ENCODE measurements at places on chromosomes 6 and 20.

DNA sequence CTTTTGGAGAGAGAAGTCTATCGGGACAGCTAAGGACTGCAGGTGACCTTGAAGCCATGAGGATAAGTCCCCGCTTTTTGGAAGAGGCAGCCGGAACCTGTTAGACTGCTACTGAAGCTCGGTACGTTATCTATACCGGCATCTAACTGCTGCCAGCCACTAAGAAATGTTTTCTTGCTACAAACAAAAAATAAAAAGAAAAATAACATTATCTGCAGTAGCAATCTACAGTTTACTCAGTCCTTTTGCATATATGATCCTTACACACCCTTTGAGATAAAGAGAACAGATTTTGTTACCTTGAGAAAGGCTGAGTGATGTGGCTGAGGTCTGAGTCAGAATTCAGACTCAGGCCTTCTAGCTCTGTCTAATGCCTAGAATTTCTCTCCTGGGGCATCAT is 314.6 kb downstream of the CDH26 start:
- DNase-seq, result no peak

DNA sequence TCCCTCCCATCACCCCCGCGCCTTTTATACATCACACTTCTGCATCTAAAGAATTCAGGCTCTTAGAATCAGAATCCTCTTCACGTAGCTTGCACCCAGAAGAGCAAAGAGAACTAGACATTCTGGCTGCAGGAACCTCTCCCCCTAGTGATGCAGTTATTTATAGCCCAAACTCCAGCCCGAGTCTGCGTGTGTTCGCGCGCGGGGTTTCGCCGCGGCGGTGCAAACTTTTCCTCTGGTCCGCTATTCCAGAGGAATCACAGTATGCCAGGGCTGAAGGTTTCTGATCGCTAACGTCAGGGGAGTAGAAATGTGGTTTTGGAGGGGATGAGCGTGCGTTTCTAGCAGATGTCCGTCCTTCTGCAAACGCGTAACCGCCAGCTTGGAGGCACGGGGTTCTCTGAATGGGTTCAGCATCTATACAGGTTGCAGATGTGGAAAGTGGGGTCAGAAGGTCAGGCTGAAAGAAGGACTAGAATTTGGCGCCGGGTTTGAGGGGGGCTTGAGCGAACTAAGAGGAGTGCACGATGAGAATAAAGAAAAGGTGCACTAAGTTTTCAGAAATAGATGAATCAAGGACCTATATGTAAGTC is 1.8 kb downstream of the EPHA7 start:
- no peak for DNase-seq

DNA sequence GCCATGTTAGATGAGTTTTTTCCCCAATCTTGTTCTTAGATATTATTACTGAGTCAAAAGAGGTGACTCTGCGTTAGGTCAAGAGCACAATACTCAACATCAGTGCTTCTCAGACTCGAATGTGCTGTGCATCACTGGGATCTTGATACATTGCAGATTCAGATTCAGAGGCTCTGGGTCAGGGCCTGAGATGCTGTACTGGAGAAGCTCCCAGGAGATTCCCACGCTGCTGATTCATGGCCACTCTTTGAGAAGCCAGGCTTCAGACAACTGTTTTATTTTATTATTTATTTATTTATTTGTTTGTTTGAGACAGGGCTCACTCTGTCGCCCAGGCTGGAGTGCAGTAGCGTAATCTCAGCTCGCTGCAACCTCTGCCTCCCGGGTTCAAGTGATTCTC is 41.4 kb upstream of the ARID1B start:
- DNase-seq, result no peak

DNA sequence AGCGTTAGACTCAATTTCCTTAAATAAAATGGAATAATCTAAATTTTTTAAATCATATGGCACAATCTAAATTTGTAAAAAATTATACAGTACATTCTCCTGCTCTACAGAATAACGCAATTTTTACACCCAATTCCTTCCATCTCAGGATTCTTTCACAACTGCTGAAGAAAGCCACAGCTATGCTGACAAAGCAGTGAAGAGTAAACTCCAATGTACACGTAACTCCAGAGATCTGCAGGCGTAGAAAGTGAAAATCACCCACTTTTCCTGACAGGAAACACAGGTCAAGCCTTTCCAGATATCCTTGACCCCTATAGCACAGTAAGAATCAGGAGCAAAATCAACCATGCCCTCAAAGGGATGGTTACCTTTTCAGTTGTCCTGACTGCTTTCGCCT is 27.4 kb downstream of the EPHA7 start:
- DNase-seq, result no peak

DNA sequence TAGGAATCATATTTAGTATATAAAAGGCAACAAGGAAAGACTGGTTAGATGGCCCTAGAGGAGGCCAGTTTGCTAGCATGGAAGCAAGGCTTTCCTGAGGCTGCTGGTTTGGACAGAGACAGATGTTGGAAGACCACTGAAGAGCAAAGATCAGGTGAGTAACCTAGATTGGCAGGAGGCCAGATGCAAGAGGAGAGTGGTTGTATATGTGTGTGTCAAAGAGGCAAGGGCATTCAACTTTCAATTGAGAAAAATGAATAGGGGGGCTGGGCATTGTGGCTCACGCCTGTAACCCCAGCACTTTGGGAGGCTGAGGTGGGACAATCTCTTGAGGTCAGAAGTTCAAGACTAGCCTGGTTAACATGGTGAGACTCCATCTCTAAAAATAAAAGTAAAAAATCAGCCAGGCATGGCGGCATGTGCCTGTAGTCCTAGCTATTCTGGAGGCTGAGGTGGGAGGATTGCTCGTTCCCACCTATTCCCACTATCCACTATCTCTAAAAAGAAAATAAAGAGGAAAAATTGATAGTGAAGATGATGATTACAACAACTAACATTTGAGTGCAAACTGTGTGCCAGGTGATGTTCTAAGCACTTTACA is 79.8 kb downstream of the PRDM1 start:
- DNase-seq, result no peak

- DNase-seq, result no peak
Observed at GRCh38 chr6:75070244-75070643, 135.6 kb downstream of the COL12A1 start.

GRCh38 chr6:47168180-47168579 is 126.0 kb upstream of the ADGRF1 start:
- DNase-seq, result no peak
